Cerebellar nuclear complex (tissue), 1 donor: ENCODE measurements at places on chromosomes 7 and 10.

- no peak for DNase-seq
These were observed 33.0 kb upstream of the ZNF273 start for GRCh38 chr7:64869912-64870562.

GRCh38 chr10:120279196-120279595 is 177.8 kb upstream of the PLPP4 start:
- DNase-seq: no peak

DNA sequence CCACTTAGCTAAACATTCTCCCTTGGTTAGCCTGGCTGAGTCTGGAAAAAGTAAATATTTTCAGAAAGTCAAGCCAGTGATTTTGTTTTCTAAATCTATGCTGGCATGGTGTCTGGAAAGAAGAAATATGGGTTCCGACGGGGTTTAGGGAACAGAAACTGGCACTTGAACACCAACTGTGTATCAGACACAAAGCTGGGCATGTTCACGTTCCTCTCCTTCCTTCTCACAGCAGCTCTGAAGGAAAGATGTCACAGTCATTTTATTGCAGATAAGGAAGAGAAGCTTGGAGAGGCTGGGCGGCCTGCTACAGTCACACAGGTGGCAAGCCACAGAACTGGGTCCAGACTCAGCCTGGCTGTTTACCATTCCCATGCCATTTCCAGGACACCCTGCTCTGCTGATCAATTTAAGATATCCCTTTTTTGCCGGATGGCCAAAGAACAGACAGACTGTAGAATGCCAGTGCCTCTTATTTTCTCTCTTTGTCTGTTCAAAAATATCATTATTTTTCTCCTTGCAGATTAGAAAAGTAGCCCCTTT is 118.8 kb downstream of the HERPUD2 start:
- DNase-seq: no peak

DNA sequence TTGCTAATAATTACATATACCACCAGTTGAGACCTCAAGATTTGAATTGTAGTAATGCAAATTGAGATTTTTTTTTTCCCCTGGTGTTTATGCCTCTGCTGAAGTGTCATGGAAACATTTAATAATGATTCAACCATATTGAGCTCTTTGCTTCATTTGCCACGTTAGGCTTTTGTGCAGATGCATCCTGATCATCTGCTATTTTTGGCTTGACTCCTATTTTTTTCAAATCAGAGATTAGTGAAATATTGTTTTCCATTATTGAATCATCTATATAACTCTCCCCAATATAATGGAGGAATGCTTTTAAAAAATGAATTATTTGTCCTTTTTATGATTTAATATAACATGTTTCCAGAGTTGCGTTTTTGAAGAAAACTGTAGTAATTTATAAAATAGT is 115.1 kb downstream of the SRI start:
- no peak for DNase-seq

- no peak for DNase-seq
These were observed 104.5 kb downstream of the MACC1 start for GRCh38 chr7:20112696-20113095.

GRCh38 chr7:17070231-17070708 is 188.5 kb upstream of the AGR3 start:
- no peak for DNase-seq

- no peak for DNase-seq
These were observed 43.4 kb downstream of the ZNF503 start for GRCh38 chr10:75358132-75358531.

GRCh38 chr10:113997428-113997827 is 46.2 kb upstream of the ADRB1 start:
- DNase-seq: no peak

DNA sequence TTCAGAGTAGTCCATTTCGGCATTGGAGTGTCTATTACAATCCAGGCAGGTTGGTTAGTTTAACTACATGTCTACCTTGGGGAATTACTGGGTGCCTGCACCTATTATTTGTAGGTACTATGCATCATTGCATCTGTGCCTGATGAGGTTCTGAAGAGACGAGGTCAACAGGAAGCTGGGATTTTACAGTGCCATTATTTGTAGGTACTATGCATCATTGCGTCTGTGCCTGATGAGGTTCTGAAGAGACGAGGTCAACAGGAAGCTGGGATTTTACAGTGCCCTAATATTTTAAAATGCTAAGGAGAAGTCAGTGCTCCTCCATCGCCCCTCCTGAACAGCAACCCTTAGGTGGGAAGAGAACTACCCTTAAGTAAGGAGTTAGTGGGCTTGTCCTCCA is 41.7 kb downstream of the NPY start:
- DNase-seq: no peak

DNA sequence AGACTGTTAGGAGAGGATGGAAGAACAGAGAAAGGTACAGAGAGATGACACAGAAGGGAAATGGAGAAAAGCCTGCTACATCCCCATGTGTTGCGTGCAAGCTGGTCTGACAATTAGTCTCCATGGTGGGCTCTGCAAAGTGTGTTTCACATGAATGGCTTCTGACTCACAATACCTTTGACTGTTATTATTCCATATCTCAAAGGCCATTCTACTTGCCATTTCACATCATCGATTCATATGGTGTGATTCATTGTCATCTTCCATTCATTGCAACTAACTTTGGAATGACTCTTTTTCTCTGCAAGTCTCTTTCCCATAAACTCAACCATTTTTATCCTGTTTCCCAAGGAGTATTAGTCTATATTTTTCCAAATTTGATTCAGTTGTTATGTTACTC is 208.9 kb upstream of the INHBA start:
- no peak for DNase-seq

DNA sequence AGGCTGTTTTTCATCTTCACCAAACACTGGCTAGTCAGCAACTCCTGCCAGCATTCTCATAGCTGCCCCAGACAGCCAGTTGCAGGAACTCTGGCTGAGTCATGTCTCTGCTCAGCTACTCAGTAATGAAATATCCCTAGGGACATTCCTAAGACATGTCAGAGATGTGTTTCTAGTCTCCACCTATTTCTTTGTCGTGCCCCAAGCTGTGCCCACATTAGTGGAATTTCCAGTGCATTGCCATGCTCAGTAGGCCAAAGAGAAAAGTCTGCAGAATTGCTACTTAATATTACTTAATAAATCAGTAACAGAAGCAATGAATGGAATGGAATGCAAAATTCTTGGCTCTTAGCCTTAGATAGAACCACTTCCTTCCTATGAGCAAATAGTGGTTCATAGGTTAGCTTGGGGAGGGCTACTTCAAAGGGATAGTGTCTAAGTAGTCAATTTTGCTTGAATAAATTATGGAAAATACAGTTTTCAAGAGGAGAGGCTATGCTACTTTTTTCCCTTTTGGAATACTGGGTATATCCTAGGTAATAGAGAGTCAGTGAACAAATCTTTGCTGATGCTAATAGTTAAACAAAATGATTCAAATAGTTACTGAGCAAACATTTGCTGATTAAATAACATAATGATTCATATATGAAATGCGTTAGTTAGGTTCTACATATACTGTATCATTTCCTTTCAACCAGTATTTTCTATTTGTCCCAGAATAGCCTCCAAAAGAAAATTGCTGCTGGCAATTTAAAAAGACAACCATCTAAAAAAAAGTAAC is 23.6 kb upstream of the SEMA3C start:
- DNase-seq: no peak

- no peak for DNase-seq
These were observed 59.4 kb downstream of the SEMA3C start for GRCh38 chr7:80859272-80859970.

GRCh38 chr10:119509909-119510451 is 32.5 kb downstream of the RGS10 start:
- no peak for DNase-seq

- DNase-seq: no peak
These were observed 11.2 kb downstream of the ADRA2A start for GRCh38 chr10:111087968-111088505.

- DNase-seq: no peak
These were observed 14.7 kb downstream of the WDR37 start for GRCh38 chr10:1070919-1071318.

GRCh38 chr10:119391440-119392251 is 150.9 kb downstream of the RGS10 start:
- DNase-seq: no peak

DNA sequence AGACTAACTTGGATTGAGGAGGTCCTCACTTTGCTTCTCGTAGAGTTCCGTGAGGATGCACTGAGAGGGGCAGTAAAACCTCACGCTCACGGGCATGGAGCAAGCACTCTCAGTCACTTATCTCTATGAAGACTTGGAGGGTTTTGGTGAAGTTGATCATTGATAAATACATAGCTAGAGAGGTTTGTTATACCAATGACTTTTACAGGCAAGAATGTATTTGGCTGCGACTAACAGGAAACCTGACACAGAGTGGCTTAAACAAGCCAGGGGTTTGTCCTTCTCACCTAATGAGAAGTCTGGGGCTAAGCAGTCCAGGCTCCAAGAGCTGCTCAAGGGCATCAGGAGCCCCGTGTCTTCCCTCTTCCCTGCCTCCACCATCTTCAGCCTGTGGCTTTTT is 6.1 kb downstream of the BICC1 start:
- no peak for DNase-seq

DNA sequence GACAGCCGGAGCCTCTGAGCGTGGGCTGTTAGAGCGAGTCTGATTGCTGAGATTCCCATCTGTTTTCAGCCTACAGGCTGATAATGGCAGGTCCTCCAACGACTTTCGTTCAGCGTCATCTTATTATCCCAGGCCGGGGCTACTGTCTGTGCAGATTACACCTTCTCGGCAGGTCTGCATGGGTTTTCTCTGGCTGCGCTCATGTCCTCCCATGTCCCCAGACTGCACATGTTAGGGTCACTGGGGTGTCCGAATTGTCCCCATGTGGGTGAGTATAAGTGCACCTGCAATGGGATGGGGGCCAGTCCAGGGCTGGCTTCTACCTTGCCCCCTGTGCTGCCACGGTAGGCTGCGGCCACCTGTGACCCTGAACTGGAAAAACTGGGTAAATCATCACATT is 257.8 kb downstream of the COBL start:
- DNase-seq: no peak

- DNase-seq: no peak
These were observed 16.5 kb upstream of the SKAP2 start for GRCh38 chr7:26880852-26881251.

- DNase-seq: no peak
These were observed 59.0 kb downstream of the SYPL1 start for GRCh38 chr7:106053109-106053508.

- DNase-seq: no peak
These were observed 142.6 kb downstream of the TWIST1 start for GRCh38 chr7:18974803-18975202.

- no peak for DNase-seq
These were observed 169.3 kb downstream of the ADAM12 start for GRCh38 chr10:126218778-126219649.

DNA sequence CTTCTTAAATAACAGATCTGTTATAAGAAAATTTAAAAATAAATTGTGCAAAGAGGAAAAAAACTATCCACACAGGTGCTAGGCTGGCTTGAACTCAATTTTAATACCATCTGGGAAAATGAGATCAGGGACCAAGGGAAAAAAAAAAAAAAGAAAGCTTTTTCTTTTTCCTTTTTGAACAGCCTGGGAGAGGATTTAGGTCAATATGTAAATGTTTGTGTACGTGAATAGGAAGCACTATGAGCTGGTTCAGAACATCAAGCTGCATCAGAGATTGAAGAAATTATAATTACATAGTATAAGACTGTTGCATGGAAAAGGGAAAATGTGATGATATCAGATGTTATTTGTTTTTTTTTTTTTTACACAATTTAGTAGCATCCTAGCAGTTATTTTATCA is 548.0 kb downstream of the ARL4A start:
- no peak for DNase-seq

DNA sequence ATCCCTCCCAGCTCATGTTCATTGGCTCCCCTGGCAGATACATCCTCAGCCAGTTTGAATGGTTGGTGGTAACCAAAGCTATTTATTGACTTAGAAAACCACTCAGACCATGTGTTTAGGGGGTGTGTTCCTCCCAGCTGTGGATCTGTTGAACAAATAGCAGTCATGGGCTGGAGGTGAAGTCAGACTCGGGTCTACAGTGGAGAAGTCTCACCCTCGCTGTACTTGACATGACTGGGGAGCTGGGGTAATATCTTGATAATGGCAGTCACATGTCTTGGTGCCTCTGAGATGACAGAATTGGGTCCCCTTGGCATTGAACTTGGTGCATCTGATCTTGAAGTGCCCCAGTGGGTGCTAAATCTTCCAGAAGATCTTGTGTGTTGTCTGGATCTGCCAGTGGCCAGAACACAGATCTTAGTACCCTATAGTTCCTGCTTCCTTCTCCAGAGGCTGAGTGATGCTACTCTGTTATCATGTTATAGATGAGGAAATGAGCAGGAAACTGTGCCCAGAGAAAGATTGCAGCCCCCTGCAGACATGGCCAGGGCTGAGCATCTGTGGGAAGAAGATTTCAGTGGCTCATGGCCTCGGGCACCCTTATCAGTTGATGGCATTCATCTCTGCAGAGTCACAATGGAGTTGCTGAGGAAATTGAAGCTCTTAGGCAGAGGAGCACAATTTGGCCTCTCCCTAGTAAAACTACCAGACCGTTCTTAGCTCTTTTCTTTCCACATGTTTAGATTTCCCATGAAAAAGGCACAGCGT is 50.4 kb downstream of the ADRA2A start:
- no peak for DNase-seq

DNA sequence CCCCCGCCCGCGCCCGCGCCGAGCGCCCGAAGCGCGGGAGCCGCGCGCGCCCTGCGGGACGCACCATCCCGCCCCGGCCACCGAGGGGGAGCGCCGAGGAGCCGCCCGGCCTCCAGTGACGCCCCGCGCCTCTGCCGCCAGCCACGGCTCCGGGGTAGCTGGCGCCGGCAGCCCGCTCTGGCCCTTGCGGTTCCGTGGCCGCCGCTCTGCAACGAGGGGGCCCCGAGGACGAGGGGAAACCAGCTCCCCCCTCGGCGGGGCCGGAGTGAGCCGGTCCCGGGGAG is at the start of gene PAXIP1:
TSS of gene PAXIP1 (minus strand) at position 33 of the 284 bp plus-strand sequence. CDS start 195 bp downstream, outside the sequence.
- no peak for DNase-seq

- DNase-seq: no peak
These were observed 45.1 kb upstream of the SGCE start for GRCh38 chr7:94700926-94701554.

GRCh38 chr10:118832241-118832651 is 77.5 kb upstream of the CACUL1 start:
- no peak for DNase-seq

- DNase-seq: no peak
These were observed 293.1 kb downstream of the CDK14 start for GRCh38 chr7:90889210-90889609.

- DNase-seq: peak; percentile 27
These were observed 5.4 kb downstream of the ABLIM1 start for GRCh38 chr10:114652402-114653368.
